ENCODE measurements at places on chromosomes 3 and 15. TPM values are rescaled to one million over a fixed set of nuclear protein-coding genes. Genes with fewer than 3 reads are reported as not detected.

GRCh38 chr3:123284399-123285010, 82.8 kb downstream of the SEC22A start:
- DNase-seq: no peak

DNA sequence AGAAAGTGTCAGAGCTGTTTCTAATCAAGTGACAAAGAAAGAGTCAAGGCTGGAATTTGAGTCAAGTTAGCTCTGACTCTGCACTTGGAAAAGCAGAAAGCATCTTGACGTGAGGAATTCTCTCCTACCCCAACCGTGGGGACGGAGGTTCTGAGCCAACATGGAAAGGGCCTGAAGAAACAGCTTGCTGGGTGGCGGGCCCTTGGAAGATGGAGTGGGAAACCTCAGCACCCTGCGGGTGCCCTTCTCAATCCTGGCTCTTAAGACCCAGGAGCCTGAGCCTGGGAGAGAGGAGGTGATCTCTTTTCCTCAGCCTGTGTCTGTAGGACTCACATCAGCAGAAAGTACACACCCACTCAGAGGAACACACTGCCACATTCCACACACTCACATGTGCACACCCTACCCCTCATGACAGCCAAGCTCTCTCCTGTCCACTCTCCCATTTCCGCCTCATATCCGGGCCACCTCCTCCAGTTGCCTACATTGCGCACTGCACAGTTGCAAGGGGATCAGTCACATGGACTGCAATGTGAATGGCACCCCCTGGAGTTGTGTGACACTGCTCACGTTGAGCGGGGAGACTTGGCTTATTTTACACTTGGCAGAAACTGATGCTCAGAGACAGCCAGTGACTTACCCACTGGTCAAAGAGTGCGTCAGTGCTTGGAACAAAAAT, 101.5 kb upstream of the SLC6A6 start:
- no peak for DNase-seq

GRCh38 chr3:51982352-51982837, 940 bp upstream of the ACY1 start:
- DNase-seq: no peak

DNA sequence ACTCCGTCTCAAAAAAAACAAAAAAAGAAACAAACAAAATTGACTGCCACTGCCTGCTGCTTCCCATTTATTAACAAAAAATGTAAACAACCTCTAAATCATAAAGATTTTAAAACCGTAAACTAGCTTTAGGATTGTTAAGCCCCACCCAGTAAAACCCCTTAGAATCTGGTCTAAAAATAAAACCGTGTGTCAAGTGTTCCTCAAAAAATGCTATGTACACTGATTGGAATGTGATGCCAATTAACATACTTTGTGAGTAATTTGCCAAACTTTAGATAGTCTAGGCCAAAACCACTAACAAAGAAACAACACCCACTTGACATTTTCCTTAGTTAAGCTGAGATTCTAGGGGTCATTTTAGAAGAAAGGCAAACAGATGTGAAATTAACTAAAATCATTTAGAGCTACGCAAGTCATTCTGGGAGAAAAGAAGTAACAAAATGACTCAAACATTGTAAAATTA, 5.3 kb downstream of the RAF1 start:
- no peak for DNase-seq

GRCh38 chr15:25862472-25863110, 536 bp downstream of the ATP10A start:
- DNase-seq: no peak

DNA sequence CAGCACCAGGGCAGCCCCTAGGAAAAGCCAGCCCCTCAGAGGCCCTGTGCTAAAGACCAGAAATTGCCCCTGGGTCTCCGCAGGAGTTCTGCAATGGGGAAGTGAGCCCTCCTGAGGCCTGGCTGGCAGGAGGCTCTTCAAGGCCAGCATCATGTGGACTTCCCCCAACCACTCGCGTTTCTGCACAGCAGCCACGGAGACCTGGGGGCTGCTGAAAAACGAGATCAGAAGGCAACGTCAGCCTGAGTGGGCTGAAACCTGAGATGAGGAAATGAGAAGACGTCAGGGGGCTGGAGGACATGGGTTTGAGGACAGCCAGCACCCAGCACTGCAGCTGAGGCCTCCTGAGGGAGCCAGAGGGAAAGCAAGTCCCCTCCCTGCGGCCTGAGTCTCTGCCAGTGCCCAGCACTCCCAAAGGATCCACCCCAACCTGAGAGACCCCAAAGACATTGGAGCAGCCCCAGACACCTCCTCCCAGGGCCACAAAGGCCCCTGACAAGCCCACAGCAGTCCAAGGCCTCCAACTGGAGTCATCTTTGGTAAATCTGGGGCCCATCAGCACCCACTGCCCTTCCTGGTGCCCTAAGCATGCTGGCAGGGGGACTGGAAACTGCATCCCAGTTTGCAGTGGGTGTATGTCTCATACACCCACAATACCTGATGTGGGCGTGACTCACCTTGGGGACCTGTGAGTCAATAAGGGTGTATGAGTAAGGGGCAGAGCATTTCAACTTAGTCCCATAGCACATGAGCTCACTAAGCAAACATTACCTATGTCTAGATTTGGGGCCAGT, 29.2 kb upstream of the CYP11A1 start:
- peak; percentile 70 for DNase-seq

- no peak for DNase-seq
Observed at GRCh38 chr3:190701096-190701532, 161.4 kb downstream of the GMNC start.

Gene TTLL13
- 0.14 TPM for total RNA-seq

Gene IL12A
- 0.52 TPM for total RNA-seq

Gene GRAMD1C
- total RNA-seq: 0.76 TPM

Gene KLF15
- 0.28 TPM for total RNA-seq

Gene SLC15A2
- 1.0 TPM for total RNA-seq

DNA sequence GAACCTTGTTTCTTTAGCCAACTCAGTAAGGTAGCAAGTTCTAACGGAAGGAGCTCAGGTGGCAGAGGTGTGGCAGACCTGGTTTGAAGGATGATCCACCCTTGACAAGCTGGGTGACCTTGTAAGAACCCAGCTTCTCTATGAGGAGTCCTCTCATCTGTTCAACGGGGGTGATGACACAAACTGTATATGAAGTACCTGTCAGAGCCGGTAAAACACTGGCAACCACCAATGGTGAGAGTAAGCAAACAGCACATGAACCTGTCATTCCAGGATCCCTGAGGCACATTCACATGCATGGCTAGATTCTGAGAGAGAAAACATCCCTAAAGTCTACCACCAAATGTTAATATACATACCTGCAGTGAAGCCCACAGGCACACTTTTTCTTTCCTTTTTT, 2.4 kb downstream of the SCAP start:
- no peak for DNase-seq

DNA sequence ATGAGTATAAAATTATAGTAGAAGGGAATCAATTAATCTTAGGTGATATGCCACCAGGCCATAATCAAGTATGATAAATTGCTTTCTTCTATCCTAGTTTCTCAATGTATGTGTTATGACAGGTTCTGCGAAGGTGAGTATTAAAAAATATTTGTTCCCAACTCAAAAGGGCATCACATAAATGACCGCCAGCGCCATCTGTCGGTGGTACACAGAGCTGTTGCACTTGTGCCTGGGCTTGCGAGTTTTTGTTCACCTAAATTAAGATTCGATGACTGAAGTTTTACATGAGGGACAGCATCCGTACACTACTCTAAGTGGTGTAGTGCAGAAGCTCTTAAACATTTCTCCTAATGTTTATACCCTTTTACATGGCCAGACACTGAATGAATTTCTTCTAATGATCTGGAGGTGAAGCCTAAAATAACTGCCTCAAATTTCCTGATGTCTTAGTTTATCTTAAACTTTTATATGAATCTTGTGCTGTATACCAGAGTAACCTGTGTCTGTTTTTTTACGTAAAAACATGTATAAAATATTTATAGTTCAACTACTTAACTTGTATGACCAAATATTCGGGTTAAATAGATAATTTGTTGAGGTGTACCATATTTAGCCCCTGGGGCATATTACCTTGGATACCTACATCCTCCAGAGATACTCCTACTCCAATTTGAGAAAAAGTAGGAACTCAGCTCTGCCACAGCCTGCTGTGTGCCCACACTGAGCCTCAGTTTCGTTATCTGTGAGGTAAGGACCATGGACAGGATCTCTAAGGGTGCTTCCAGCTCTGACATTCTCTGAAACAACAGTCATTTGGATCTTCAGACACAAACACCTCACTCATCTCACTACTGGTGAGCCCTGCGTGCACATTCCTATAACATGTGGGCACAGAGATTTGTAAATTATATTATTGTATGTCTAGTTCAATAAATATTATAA, 365.6 kb downstream of the MAGI1 start:
- DNase-seq: no peak

- DNase-seq: no peak
Observed at GRCh38 chr15:38091078-38091645, 156.7 kb downstream of the TMCO5A start.

Gene BUB1B
- 48.3 TPM for total RNA-seq

Gene COX17
- 85.3 TPM for total RNA-seq

- no peak for DNase-seq
Observed at GRCh38 chr3:167783781-167784180, 48.3 kb downstream of the SERPINI1 start.
